ENCODE measurements at places on chromosomes 6 and 20.
A peak's percentile ranks its signal among the peaks of the same experiment; 100 is the strongest.

- no peak for DNase-seq
These were observed 95.8 kb upstream of the PLCB4 start for GRCh38 chr20:8972963-8973705.

GRCh38 chr6:29965873-29966601 is 23.7 kb downstream of the HLA-A start:
- DNase-seq: peak; percentile 97

- DNase-seq: no peak
These were observed 979 bp upstream of the SOD2 start for GRCh38 chr6:159693894-159694545.

DNA sequence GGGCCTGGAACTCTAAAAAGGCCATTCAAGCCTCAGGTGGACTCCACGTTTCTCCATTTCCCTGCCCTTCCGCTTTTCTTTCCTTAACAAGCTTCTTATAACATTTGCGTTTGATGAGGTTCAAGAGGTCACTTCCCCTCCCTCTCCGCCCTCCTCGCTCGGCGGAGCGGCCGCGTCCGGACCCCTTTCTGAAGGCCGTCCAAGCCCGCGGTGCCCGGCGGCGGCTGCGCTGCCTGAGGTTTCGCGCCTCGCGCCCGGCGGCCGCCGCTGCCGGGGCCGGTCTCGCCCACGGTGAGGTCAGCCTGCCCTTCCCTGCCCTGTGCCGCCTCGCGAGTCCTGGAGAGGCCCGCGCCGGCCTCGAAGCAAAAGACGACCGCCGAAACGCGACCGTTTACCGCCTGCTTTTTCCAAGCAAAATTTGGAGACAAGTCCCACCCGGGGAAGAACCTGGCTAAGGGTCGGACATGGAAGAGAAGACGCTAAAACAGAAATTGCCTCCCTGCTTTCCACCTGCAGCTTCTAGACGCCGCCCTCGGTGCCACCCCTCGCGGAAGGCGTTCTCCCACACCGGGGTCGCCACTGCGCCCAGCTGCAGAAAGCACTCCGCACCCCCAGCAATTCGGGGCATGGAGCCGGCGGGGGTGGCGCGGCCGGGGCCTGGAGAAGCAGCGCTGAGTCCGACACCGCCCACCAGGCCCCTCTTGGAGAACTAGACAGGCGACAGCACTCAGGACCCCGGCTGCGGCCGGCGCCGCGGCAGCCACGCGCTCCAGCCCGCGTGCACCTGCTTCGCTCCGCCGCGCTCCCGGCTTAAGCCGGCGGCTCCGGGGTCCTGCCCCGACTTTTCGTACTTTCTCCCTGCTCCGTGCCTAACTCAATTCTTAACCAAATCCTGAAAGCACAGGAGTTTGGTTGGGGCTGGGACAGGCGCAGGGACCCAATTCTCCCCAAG is 11.0 kb upstream of the FOXF2 start:
- no peak for DNase-seq

DNA sequence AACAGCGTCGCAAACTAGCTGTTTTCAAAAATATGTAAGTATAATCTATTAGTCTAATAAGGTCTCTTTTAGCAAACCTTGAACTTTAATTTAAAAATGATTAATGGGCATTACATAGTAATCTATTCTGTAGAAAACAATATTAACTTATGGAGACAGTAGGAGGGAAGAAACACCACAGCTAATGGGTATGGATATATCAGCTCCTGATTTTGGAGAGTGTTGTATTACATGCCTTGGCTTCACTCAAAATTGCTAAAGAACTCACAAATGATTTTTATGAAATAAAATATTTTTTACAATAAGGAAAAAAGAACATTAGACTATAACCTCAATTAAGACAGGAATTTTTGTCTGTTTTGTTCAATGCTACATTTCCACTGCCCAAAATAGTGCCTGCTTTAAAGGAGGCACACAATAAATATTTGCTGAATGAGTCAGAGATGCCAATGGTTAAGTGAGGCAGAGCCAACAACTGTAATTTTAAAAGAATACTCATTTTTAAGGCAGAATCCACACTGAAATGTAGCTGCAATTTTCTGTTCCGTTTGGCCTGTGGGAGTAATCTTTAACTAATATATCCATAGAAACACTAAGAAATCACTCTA is 15.7 kb downstream of the ATG5 start:
- no peak for DNase-seq

- no peak for DNase-seq
These were observed 77.5 kb upstream of the MARCKS start for GRCh38 chr6:113779656-113780055.

DNA sequence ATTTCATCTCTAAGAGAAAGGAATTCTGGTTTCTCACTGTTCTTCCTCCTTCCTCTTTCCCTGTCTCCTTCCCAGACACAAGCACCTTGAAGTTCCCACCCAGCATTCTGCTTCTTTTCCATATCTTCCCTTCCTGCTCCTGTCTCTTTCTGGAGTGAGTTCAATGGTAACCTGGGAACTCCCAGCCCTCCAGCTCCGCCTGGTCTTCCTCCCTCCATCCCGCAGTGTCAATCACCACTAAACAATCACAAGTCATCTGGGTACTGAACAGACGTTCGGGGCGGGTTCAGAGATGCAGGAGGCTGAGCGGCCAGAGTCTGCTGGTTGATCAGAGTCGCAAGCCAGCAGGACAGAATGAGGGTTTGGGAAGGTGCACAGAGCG is 7.7 kb downstream of the TTBK1 start:
- DNase-seq: no peak

DNA sequence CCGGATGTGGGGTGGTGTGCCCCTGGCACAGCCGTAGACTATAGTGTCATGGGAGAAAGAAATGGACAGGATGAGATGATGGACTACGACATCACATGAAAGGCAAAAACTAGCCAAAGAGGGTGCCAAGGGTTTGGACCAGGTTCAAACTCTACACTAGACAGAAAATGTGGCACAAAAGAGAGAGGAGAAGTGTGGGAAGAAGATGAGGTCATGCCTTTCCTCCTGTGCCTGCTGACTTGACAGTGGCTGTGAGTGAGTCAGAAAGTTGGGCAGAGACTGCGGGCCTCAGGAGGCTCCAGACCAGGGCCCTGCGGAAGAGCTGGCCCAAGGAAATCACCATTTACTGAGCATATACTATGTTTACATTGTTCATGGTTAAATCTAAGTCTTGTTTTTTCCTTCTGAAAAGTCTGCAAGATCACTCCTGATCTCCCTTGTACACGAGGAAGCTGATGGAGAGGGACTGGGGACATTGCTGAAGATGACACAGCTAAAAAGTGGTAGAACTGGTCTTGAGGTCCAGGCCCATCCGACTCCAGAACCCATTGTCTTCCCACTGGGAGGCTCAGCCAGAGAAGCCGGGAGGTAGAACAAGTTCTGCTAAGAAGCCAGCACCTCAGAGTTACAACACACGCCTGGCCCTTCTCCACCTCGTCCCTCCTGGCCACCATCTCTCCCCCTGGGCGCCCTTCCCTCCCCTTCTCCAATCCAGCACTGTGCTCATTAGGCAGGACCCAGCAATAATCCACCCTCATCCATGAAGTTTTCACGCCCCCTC is 35.6 kb downstream of the CNKSR3 start:
- no peak for DNase-seq

DNA sequence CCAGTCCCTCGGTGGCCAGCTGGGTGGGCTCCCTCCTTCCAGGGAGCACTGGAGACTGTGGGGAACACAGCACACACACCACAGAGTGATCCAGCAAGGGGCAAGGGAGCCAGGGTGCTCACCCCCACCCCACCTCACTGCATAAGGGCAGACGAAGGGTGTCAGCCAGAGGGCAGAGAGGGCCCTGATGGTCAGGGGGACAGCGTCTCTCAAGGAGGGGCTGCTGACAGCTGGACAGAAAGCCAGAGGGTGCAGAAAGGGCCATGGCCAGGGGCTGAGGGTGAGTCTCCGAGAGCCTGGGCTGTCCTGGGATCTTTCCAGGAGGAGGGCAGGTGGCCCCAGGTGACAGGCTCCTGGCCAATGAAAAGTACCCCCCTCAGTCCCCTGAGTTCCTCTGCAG is 73.4 kb upstream of the PMEPA1 start:
- no peak for DNase-seq

DNA sequence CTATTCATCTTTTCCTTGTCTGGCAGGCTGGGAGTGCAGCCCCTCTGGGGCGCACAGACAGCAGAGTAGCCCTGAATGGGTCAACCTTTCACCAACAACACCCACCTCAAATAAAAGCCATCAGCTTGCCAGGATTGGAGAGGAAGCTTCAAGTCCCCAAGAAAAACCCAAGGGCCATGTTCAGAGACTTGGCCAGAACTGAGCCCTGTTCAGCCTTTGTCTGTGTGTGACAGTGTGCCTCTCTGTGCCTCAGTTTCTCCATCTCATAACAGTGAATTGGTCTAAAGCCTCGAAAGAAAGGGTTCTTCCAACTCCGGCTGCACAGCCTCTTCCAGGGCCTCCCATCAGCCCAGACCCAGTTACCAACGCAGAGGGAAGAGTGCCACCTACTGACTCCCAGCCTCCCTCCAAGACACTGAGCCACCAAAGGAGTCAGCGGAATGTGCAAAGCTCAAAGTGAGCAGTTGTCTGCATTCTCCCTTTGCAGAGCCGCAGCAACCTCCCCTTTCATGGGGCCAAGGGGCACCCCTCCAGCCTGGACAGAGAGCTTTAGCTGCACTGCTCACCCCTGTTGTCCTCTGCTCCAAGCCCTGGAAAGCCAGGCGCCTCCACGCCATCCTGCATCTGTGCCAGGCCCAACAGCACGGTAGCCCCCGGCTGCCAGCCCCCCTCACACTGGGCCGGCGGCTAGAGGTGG is 82.7 kb upstream of the TOP1 start:
- peak; percentile 10 for DNase-seq

DNA sequence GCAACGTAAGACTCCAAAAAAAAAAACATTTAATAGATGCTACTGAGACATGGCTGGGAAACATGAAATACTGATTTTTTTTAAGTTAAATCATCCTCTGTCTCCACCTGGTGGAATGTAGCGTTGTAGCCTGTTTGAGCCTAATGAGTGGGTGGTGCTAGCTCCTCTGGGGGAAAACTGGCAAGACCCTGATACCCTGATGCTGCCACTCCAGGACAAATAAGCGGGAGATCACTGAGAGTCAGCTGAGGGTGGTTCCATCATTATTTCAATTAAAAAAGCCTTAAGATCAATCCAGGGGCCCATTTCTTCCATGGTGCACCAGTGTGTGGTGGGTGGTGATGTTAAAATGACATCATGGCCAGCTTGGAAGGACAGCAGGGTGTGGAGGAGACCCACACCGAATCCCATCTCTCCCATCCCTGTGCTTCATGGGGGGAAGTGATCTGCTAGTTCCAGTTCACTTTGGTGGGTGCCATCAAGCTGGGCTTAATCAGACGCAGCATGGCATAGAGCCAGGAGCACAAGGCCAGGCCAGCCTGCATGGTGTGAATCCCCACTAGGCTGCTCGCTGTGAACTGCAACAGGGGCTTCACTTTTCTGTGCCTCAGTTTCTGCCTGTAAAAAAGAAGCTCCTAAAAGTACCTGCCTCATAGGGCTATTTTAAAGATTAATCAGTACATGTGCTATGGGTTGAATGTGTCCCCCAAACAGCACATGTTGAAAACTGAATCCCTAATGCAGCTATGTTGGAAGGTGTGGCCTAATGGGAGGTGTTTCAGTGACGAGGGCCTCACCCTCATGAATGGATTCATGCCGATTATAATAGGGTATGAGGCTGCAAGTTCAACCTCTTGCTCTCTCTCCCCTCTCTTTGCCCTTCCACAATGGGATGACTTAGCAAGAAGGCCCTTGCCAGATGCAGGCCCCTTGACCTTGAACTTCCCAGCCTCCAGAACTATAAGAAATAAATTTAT is 13.0 kb upstream of the MRPS10 start:
- no peak for DNase-seq
